ENCODE measurements at places on chromosomes 1 and 21.

- no peak for DNase-seq
- no peak overlapping the region for H3K4me3 ChIP-seq
- no peaks in the 10 kb centered on the region for H3K27me3 ChIP-seq
Observed at GRCh38 chr1:41434748-41435449, 49.6 kb downstream of the EDN2 start.

GRCh38 chr1:63867429-63868176, 93.8 kb downstream of the ROR1 start:
- H3K36me3 ChIP-seq = no peaks in the 10 kb centered on the region
- no peak overlapping the region for H3K27ac ChIP-seq
- no peaks in the 10 kb centered on the region for H3K27me3 ChIP-seq
- H3K4me3 ChIP-seq = no peak overlapping the region
- peaks cover 40% of the 10 kb centered on the region for H3K4me1 ChIP-seq

- H3K27ac ChIP-seq = peak overlapping the region; percentile 44
- no peaks in the 10 kb centered on the region for H3K4me1 ChIP-seq
- H3K4me3 ChIP-seq = no peak overlapping the region
- H3K27me3 ChIP-seq = no peaks in the 10 kb centered on the region
Observed at GRCh38 chr21:45323487-45324311, 36.0 kb upstream of the POFUT2 start.

DNA sequence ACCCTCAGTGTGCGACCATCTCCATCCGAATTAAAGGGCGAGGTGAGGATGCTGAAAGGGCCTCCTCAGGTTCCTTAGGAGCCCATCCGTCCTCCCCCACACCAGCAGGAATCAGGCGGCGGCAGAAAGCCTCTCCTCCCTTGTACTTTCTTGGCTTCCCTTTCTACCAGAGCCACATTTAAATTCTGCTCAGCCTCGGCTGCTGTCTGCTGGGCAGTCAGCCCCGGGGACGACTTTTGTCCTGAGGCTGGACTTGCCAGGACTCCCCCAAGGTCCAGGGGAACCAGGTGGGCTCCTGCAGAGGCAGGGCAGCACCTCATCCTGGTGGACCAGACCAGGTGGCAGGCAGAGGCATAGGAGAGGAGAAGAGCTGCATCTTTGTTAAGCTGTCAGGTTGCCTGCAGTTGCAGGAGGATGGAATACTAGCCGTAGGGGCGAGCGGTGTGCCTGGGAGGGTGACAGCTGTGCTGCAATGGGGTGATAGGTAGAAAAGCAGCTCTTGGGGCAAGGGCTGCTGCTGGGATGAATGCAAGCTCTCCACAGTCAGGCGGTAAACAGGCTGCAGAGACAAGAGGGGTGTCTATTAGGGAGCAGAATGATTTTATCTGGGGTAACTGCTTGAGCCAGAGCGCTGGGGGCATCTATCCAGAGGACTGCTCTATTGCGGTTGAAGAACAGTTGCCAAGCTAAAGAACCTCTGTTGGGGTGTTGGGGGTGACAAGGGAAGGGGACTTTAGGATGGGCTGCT, 46.2 kb upstream of the WASF2 start:
- DNase-seq = no peak
- no peak overlapping the region for H3K4me3 ChIP-seq
- H3K36me3 ChIP-seq = peaks cover 4% of the 10 kb centered on the region
- no peaks in the 10 kb centered on the region for H3K27me3 ChIP-seq

- H3K27me3 ChIP-seq = peaks cover 7% of the 10 kb centered on the region
- no peaks in the 10 kb centered on the region for H3K36me3 ChIP-seq
- no peak overlapping the region for H3K4me3 ChIP-seq
- no peak overlapping the region for H3K27ac ChIP-seq
- DNase-seq = no peak
Observed at GRCh38 chr1:36675106-36675505, 192.4 kb upstream of the CSF3R start.

DNA sequence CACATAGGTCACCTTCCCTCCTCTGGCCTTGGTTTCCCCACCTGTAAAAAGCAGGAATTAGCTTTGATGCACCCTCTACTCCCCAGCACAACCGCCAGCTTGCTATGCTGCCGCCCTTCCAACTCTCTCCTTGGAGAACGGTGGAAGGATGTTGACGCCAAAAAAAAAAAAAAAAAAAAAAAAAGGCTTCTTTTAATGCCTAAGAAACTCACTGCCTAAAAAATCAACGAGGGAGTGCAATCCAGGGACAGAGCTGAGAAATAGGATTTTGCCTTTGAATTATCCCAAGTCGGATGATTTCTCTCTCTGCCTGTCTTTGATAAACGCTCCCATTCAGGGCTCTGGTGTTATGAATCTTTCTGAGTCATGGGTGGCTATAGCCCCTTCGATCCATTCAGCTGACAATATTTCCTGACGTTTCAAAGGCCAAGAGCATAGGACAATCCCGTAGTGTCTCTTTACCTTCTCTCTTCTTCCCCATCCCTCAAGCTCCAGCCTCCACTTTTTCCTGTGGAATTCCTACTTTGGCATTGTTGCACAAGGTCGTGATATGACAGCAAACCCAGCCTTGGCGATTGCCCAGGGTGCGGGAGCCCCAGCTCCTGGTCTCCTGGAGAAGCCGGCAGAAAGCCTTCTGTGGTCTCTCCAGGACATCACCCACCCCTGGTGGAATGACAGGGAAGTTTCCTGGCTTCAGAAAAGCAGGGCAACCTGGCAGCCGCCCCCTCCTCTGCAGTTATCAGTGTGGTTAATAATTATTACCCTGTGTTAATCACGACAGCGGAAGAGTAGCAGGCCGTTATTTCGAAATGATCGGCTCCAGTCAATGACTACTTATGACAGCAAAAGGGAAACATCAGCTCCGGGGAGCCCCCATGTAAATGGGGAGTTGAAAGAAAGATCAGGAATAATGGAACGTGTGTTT, 8.0 kb upstream of the PLXNA2 start:
- no peak overlapping the region for H3K27ac ChIP-seq
- H3K27me3 ChIP-seq = no peaks in the 10 kb centered on the region
- no peak overlapping the region for H3K4me3 ChIP-seq
- peak; percentile 82 for DNase-seq
- H3K36me3 ChIP-seq = no peaks in the 10 kb centered on the region

GRCh38 chr1:241918879-241919278, 38.7 kb upstream of the BECN2 start:
- DNase-seq = no peak
- no peak overlapping the region for H3K27ac ChIP-seq
- no peaks in the 10 kb centered on the region for H3K27me3 ChIP-seq
- H3K36me3 ChIP-seq = no peaks in the 10 kb centered on the region
- H3K4me1 ChIP-seq = no peaks in the 10 kb centered on the region

DNA sequence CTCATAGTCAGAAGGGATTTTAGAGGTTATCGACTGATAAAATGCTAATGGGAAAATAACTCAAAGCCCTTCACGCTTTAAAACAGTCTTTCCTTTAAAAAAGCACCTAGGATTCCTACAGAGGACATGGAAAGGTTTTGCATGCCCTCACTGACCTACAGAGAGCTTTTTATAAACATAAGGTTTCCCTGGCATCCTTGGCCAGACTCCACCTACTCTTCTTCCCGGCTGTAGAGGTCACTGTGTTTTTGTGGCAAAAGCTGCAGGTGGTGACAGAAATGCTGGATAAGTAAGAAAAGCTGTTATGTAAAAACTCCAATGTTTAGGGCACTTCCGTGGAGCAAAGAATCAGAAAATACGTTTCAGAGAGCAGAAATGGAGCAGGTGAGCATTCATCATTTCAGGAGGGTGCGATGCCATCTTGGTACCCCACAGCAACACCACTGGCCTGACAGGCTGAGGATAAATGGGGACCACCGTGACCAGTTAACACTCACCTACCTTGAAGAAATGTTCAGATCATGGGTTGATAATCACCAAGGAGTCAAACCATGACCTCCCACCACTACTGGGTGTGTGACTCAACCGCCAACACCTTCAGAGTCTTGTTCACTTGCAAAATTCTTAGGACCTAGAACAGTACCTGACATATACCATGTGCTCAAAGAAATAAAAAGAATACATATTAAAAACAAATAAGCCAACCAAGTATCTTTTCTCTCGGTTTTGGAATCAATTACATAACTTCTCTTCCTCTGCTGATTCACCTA, 46.6 kb downstream of the SSBP3 start:
- no peak for DNase-seq
- H3K36me3 ChIP-seq = no peaks in the 10 kb centered on the region
- H3K27me3 ChIP-seq = no peaks in the 10 kb centered on the region
- peaks cover 70% of the 10 kb centered on the region for H3K4me1 ChIP-seq
- H3K4me3 ChIP-seq = no peak overlapping the region
- H3K27ac ChIP-seq = peak overlapping the region; percentile 61

DNA sequence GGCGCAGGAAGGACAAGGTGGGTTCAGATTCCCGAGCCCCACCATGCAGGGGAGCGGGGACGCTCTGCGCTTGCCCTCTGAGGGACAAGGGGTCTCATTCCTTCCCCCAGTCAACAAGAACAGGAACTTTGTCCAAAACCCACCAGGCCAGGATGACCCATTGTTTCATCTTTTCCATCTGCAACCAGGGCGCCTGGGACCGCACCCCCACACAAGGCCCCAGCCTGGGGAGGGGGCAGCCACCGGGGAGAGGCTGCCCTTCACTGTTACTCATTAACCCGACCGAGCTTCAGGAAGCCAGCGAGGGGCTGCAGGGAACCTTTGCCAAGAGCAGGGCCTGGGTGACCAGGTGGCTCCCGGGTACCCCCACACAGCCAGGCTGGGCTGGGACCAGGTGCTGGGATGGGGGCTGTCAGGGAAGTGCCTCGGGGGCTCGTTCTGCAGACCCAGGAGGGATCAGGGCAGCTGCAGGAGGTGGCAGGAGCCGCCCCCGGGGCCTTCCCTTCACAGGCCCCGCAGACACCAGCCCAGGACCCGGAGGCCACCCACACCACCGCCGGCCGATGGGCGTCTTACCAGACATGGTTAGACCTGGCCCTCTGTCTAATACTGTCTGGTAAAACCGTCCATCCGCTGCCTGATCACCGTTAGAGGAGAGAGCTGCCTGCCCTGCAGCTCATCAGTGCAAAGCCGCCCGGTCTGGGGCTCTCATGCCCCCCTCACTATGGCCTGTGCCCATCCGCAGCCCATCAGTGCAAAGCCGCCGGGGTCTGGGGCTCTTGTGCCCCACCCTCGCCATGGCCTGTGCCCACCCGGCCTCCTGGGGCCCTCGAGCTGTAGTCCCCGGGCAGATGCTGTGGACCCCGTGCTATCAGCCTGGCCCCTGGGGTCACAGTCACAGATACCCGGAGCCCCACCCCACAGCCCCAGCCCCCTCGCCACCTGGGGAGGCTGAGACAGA, 4.9 kb upstream of the TTLL10 start:
- no peak overlapping the region for H3K27ac ChIP-seq
- H3K36me3 ChIP-seq = no peaks in the 10 kb centered on the region
- DNase-seq = peak; percentile 43
- H3K4me3 ChIP-seq = no peak overlapping the region

DNA sequence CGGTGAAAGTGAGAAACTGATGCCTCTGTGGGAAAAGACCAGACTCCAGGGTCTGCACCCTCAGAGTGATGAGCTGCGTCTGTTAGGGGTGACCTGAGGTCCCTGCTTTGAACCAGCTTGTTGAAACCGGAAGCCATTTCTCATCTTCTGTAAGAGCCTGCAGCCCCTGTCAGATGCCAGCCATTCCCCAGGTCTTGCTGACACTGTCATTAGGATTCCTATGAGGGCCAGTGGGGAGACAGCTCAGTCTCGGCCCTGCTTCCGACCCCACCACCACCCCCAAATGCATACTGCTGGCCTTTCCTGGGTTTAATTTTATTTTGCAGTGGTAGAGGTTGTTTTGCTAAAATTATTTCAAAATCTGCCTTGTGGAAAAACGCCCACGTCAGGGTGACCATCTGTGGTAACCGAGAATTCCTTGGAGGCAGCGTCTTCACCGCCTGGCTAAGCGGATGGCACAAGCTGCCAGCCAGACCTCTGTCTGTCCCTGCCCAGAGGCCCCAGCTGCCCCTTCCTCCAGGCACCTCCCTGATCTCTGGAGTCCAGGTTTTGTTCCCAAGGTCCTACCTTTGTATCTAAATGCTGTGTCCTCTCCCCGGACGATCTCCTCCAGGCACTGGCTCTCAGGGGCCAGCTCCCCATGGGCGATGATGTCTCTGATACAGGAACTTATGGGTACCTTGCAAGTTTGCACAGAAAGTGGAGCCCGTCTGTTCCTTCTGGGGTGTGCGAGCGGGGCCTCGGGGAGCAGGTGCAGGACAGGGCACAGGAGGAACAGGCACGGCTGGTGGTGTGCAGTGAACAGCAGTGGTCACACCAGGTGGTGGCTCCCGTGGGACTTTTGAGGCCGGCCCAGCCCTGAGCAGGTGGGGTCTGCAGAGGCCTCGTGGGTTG, 49.9 kb downstream of the PRKCZ start:
- no peak for DNase-seq
- H3K27ac ChIP-seq = no peak overlapping the region
- no peaks in the 10 kb centered on the region for H3K27me3 ChIP-seq
- no peaks in the 10 kb centered on the region for H3K36me3 ChIP-seq

DNA sequence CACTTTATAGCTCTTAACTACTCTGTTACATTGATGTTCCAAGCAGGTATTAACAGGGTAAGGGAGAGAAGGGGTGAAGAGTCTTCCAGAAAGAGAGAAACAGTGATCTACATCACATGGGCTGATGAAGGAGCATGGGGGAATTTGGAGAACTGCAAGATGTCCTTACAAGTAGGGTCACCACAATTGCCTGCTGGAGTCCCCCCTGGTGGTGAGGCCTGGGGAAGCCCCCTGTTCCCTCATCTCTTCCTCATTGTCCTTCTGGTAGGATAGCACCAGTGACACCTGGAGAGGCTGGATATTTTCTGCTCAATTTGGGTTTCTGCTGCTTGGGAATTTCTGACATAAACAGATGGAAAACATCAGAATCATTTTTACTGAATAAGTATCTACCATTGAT, 126.6 kb downstream of the RUNX1 start:
- H3K36me3 ChIP-seq = no peaks in the 10 kb centered on the region
- H3K27ac ChIP-seq = no peak overlapping the region
- H3K27me3 ChIP-seq = no peaks in the 10 kb centered on the region
- no peaks in the 10 kb centered on the region for H3K4me1 ChIP-seq

DNA sequence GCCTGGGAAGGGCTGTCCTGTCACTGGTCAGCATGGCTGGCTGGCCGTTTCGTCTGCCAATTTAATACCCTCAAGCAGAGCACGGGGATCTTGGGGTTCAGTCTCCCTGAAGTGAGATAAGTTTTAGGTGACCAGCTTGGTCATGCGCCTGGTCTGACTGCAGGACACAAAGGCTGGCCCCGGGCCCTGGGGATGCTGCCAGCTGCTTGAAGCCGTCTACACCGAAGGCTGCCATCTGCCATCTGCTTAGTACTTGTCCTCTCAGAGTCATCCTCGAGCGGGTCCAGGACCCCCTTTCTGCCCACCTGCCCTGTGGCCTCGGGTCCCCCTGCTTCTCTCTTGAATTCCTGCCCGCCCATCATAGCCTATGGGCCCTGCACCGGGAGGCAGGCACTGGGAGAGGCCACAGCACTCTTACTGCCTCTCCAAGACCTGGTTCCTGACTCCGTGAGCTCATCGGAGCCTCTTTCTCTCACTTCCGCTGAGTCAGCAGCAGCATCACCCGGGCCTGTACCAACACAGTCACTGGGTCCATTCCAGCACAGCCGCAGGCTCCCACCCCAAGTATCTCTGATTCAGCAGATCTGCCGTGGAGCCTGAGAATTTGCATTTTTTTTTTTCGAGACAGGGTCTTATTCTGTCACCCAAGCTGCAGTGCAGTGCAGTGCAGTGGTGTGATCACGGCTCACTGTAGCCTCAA, 7.0 kb downstream of the FBLIM1 start:
- no peak overlapping the region for H3K27ac ChIP-seq
- H3K36me3 ChIP-seq = peaks cover 20% of the 10 kb centered on the region
- no peaks in the 10 kb centered on the region for H3K27me3 ChIP-seq
- DNase-seq = no peak
- no peak overlapping the region for H3K4me3 ChIP-seq

All from lung (tissue), 17 donors.